Lung (tissue), 17 donors: ENCODE measurements at places on chromosomes 2 and 18. TPM values are rescaled to one million over a fixed set of nuclear protein-coding genes. Genes with fewer than 3 reads are reported as not detected.

DNA sequence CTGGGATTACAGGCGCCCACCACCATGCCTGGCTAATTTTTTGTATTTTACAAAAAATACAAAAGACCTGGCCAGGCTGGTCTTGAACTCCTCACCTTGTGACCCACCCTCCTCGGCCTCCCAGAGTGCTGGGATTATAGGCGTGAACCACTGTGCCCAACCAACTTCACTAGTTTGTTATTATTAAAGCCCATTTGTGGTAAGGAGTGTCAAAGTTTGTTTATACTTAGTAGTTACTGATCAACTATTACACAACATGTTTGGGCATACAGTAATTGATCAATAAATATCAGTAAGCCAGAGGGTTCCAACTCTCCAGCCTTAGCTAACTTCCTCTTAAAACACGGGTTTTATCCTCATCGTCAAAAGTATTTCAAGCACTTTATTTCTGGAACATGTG, 67.5 kb upstream of the ZNG1B start:
- DNase-seq: no peak

- peak; percentile 43 for DNase-seq
Observed at GRCh38 chr2:86225581-86225980, 26.3 kb downstream of the MRPL35 start.

DNA sequence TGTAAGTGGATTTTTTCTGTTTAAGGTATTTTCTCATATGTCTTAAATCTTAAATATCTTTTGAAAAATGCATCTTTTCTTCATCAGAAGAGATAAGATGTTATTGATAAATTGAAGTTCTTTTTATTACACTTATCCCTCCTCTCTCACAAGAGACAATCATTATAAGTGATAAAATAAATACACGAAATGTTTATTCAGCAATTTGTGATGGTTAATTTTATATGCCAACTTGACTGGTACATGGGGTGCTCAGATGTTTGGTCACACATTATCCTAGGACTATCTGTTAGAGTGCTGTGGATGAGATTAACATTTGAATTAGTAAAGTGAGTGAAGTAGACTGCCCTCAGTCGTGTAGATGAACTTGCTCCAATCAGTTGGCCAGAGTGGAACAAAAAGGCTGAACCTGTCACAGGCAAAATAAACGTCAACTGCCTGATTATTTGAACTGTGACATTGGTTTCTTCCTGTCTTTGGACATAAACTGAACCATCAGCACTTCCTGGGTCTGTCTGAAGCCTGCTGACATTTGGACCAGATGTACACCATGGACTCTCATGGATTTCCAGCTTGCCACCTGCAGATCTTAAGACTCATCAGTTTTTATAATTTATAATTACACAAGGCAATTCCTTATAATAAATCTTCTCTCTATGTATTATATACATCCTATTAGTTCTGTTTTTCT, 1126.7 kb downstream of the LRP1B start:
- DNase-seq: no peak

MTIF2 gene
- 25.1 TPM for total RNA-seq

GRCh38 chr18:23356915-23357601, 96.0 kb upstream of the RIOK3 start:
- DNase-seq: peak; percentile 82

TRPM8 gene
- total RNA-seq: not detected

GRCh38 chr2:1818404-1818803, 74.1 kb upstream of the PXDN start:
- no peak for DNase-seq

UGT1A5 gene
- total RNA-seq: not detected

CFC1 gene
- not detected for total RNA-seq

DNA sequence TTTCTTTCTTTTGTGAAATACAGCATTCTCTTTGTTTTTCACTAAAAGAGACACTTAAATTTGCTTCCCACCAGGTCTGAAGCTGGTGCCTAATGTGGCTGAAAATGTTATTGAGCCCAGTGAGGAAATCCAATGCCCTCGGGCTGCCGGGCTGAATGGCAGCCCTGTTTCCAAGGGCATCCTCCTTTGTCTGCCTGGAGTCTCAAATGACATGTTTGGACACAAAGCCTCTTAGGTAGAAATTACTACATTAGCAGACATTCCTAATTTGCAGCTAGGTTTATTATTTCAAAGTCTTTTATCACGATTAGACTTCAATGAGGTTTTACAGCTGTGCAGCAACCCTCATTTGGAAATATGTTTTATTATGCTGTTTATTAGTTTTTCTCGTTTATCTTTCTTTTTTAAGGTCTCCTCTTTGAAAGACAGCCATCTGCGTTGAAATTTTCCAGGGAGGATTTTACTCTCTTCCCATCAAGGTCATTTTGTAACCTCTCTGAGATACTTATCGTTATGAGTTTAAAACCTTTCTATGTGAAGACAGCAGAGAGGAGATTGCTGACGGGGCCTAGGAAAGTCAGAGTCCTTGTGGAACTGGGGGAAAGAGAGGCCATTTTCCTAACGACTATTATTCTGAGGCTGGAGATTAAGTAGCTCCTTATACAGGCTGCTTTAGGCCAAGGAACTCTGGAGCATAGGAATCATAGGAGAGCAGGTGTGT, 59.0 kb upstream of the ZNF532 start:
- DNase-seq: no peak

DNA sequence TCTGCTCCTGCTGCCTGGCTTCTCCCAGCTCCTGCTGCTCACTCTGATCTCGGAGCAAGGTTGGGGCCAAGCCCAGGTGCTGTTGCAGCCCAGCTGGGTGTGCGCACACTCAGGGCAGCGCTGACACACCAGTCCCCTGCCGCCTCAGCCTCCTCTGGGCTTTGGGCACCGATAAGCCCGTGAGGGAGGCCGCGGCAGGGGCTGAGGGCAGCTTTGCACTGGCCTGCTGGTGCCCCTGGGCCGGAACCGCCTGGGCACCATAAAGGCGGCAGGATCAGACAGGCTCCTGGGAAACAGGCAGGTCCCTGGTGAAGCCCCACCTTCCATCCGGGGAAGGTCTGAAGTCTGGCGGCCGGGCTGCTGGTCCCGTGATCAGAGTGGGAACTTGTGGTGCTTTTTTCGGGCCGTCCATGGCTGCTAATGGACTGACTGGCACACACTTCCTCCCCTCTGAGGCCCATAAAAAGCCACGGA, 14.1 kb upstream of the EML6 start:
- peak; percentile 24 for DNase-seq

PRSS56 gene
- total RNA-seq: not detected

- no peak for DNase-seq
Observed at GRCh38 chr2:85718885-85719492, 24.8 kb downstream of the GNLY start.

GALNT14 gene
- total RNA-seq: 2.1 TPM

GRCh38 chr2:188319838-188320237, 28.2 kb downstream of the GULP1 start:
- DNase-seq: no peak

DNA sequence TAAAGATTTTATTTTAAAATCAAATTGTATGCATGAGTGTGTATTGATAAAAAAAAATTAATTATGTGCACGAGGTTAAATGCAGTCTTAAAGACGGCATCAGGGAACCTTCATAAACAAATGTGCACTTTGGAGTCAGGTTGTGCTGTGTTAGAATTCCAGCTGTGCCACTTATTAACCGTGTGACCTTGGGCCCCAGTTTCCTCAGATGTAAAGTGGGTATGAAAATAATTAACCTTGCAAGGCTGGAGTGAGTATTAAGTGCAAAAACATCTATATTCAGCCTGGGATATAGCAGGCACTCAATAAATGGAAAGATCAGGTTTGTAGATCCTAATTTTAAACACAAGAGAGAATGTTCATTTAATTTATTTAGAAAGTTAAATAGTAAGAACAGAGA, 14.5 kb upstream of the MYCN start:
- no peak for DNase-seq

TGFA gene
- 1.9 TPM for total RNA-seq

- no peak for DNase-seq
Observed at GRCh38 chr18:45430041-45430440, 185.2 kb upstream of the SLC14A2 start.

CABLES1 gene
- total RNA-seq: 19.2 TPM

MRPL53 gene
- 106 TPM for total RNA-seq

DNA sequence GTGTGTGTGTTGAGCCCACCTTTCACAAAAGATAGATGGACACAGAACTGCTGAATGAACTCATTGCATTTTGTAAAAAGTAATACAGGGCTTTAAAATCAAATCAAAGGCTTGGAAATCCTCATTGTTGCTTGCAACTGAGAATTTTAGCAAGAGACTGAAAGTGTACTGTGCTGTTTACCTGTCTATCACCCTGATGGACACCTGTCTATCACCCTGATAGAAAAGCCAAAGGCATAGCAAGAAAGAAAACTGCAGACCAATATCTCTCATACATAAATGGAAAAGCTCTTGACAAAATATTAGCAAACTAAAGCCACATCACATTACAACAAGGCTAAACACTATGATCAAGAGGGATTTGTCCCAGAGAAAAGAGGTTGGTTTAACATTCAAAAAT, 107.5 kb upstream of the TMEM18 start:
- DNase-seq: no peak

- no peak for DNase-seq
Observed at GRCh38 chr2:136492901-136493300, 272.4 kb upstream of the THSD7B start.

SCG2 gene
- total RNA-seq: 1.5 TPM

AGBL5 gene
- 22.3 TPM for total RNA-seq

GRCh38 chr2:197556456-197556855, 40.6 kb downstream of the MOB4 start:
- peak; percentile 37 for DNase-seq

- DNase-seq: peak; percentile 19
Observed at GRCh38 chr2:74199871-74200305, 1.5 kb downstream of the MTHFD2 start.

DNA sequence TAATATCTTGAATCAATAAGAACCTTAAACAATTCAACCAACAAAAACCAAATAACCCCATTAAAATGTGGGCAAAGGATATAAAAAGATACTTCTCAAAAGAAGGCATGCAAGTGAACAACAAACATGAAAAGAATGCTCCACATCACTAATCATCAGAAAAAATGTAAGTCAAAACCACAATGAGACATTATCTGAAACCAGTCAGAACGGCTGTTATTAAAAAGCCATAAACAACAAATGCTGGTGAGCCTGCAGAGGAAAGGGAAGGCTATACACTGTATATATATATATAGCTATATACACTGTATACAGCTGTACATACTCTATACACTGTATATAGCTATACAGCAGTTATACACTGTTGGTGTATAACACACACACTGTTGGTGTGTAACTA, 47.8 kb upstream of the GALNT13 start:
- DNase-seq: no peak

PDE11A gene
- total RNA-seq: 0.25 TPM

GRCh38 chr2:219857751-219858150, 230.3 kb downstream of the SLC4A3 start:
- no peak for DNase-seq

- DNase-seq: no peak
Observed at GRCh38 chr18:50311650-50312049, 24.2 kb upstream of the CXXC1 start.

DNA sequence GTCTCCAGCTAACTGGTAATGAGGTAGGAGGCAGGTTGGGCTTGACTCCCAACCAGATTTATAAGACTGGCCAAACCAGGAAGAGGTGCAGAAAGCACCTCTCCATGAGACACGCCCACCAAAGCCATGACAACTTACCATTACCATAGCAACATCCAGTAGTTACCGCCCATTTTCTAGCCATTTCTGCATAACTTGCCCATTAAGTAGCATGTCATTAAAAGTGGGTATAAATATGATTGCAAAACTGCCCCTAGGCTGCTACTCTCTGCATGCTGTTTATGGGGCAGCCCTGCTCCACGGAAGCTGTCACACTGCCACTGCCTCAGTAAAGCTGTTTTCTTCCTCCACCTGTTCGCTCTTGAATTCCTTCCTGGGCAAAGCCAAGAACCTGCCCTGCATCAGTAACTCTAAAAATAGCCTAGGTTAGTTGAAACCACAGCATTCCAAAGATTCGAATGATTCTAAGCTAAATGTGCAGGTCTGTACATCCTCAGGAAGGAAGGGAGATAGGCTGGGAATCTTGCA, 131.9 kb downstream of the ATL2 start:
- DNase-seq: no peak

GNAL gene
- 3.7 TPM for total RNA-seq

DNA sequence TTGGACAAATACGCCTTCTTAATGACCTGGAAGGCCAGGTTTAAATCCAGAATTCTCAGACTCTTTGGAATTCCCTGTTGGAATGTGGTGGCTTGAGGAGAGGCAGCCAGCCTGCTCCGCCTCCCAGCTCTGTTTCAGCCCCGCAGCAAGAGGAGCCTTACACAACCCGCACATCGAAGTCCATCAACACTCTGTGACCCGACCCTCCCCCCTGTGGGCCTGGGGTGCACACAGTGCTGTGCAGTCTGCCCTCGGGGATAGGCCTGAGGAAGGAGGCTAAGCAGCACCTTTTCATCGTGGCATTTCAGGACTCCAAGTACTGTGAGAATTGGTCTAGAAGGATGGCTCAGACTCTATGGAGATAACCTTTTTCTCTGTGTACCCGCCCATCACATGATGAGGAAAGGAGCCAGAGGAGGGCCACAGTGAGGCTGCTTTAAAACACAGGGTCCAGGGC, 73.7 kb downstream of the GREB1L start:
- no peak for DNase-seq

- DNase-seq: no peak
Observed at GRCh38 chr2:70796262-70796661, 5.8 kb upstream of the FIGLA start.

DNA sequence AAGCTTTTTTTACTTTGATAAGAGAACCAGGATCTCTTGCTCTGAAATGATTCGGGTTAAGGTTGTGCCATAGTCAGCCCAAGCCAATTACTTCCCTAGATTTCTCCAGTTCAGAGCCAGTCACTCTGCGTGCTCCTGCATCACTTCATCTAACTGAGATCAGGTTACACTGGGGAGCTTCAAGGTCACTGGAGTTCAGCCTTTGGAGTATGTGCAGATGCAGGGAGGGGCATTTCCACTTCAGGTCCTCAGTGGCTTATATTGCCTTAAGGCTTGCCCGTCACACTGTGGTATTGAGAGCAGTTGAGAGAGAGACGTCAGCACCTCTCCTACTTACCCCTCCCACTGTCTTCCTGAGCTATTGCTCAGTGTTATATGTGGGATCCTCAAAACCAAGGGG, 317.8 kb downstream of the EPHA4 start:
- DNase-seq: peak; percentile 21

GRCh38 chr2:181312515-181312927, 144.7 kb upstream of the ITGA4 start:
- DNase-seq: no peak

DNA sequence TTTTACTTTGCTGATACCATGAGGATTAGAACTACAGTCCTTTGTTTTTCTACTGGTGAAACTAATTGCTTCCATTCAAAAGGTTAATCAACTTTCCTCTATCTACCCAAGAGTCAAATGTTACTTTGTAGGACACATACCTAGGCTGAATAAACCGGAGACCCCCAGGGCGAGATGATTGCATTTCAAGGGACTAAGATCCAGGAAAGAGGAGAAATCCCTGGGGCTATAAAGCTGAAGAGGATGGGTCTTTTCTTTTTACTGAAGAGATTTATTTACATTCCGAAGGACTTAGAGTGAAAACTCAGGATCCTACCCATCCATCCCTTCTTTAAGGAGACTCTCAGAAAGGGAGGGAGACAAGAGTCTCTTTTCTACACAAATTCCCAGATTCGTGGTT, 331.9 kb downstream of the CDH19 start:
- no peak for DNase-seq

- DNase-seq: no peak
Observed at GRCh38 chr2:231370749-231371429, 24.6 kb upstream of the B3GNT7 start.

- DNase-seq: peak; percentile 99
Observed at GRCh38 chr18:13221869-13222855, 3.6 kb downstream of the LDLRAD4 start.

KLHL30 gene
- 2.1 TPM for total RNA-seq

REG3G gene
- total RNA-seq: 0.43 TPM

MPP4 gene
- total RNA-seq: 0.15 TPM
